ENCODE measurements at places on chromosomes 11 and 22.

DNA sequence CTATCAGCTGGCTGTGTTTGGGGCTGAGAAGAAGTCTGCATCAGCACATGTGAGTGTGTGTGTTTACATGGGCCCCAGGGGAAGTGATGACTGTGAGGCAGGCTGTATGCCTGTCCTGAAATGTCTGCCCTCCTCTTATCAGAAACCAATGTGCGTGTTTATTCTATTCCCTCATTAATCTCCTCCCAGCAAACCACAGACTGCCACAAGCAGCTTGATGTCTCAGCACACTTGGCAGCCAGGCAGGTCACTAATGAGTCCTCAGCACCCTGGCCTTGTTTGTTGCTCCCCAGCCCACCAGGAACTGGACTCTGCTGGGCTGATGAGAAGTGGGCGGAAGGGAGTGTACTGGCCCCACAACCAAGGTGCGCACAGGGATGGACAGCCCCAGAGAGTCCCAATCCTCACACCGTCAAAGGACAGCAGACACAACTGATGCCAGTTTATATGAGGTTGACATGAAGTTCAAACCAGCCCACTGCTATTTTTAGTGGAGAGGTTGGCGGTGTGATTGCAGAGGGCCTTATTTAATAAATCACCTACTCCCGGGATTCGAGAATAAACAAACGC lies 225.8 kb downstream of the ETS1 start:
- DNase-seq = no peak

DNA sequence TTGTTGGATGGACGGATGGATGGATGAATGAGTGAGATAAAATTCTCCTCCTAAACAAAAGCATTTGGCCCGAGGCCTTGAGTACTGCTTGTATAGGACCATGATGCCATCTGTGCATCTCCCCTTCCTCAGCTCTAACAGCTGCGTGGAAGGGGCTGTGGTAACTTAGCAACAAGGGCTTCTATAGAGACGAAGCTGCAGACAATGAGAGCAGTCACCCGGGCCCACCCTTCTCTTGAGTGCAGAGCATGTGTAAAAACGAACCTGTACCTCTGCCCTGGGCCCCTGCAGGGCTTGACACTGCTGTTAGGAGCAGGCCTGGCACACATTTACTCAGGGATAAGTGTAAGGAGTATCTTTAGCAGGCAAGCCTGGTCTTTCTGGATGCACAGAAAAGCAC lies 391.5 kb downstream of the CADM1 start:
- no peak for DNase-seq

DNA sequence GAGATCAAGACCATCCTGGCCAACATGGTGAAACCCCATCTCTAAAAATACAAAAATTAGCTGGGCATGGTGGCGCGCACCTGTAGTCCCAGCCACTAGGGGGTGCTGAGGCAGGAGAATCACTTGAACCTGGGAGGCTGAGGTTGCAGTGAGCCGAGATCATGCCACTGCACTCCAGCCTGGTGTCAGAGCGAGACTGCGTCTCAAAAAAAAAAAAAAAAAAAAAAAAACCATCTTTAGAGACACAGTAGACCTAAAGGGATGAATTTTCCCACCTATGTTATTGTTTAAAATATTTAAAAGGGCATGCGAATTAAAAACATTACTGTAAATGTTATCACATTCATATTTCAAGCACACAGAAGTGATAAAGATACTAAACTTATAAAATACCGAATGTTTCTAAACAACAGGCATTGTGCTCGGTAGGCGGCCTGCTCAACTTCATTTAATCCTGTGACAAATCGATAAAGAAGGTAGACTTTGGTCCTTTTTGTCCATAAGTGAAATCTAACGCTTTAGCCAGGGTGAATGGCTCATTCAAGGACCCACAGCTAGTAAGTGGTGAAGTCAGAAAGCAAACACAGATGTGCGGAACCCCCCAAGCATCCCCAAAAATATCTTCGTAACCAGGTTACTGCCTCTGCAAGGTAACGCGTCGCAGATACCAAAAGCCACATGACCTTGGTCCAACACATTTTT lies 16.1 kb downstream of the NCAPD3 start:
- peak; percentile 11 for DNase-seq

GRCh38 chr22:29956680-29957079 lies 73.7 kb downstream of the MTMR3 start:
- no peak for DNase-seq

- DNase-seq = no peak
These were observed 18.9 kb upstream of the IL17REL start for GRCh38 chr22:50031189-50032091.

GRCh38 chr22:26610996-26611395 lies 6.8 kb downstream of the CRYBB1 start:
- DNase-seq = no peak

GRCh38 chr11:61675826-61676225 lies 4.4 kb upstream of the DAGLA start:
- no peak for DNase-seq

DNA sequence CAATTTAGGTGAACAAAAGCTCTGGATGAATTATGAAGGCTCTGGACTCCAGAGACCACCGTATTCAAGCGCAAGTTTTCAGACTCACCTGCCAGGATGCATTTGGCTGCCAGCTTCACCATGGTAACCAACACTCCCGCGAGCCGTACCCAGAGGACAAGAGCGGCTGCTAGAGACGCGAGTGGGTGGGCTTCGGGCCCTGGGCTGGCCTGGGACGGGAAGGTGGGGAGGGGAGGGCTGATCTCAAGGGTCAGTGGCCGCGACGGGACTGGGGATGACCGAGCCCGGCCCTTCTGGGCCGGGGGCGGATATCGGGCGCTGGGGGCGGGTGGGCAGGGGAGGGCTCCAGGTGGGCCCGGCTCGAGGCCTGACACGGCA lies 344 bp downstream of the IFT27 start:
- peak; percentile 53 for DNase-seq

GRCh38 chr11:47220401-47220821 lies 5.6 kb downstream of the DDB2 start:
- DNase-seq = no peak

GRCh38 chr22:34001701-34002466 lies 81.6 kb upstream of the LARGE1 start:
- DNase-seq = no peak

DNA sequence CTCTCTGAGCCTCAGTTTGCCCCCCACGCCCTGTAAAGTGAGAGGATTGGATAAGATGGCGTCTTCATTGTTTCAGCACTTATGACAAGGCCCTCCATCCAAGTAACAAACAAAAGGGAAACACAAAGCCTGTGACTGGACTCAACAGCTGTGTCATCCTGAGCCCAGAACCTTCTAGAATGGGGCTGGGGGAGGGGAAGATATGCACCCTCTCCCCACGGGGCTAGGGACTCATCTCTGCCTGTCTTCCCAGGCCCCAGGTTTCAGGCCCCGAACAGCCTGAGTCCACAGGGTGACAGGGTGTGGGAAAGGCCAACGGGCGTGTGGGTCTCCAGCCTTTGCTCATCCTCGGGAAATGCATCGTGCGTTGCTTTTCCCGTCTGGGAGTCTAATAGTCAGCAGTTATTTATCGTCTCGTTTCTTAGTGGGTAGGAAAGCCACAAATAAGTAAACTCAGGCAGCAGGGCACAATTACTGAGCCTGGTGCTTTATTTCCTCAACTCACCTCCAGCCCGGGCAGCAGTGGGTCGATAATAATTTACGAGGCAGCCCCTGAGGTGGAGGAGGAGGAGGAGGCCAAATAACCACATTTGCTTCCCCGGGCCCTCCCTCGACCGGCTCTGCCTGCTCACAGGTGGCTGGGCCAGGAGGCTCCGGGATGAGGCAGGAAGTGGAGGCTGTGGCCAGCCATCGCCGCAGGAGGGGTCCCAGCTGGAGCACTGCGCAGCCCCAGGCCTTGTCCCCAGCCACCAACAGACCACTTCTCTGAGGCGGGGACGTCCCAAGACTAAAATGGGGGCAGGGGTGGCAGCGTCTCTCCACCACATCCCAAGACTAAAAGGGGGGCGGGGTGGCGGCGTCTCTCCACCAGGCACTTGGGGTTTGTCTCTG lies 54.4 kb downstream of the FLRT1 start:
- DNase-seq = no peak

DNA sequence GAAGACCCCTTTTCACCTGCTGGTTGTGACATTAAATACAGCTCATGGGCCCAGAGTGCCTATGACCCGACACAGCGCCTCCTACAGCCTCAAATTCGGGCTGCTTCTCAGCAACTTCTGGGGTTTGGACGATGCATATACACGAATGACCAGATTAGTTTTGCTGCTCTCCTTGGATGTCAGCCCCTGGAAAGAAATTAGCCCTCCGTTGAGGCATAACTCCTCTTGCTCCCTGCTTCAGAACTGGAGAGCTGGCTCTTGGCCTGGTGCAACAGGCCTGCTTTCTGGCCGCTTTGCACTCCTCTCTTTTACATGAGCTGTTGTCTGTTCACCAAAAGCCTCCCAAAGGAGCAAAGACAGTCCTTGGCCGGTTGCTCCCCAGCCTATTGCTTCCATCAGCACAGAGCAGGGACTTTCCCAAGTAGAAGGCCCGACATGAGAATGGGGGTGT lies 3.3 kb downstream of the TECTA start:
- DNase-seq = no peak

GRCh38 chr11:14793546-14793945 lies 98.5 kb downstream of the CYP2R1 start:
- no peak for DNase-seq

GRCh38 chr22:22389467-22389866 lies 119.1 kb downstream of the ZNF280B start:
- DNase-seq = no peak

DNA sequence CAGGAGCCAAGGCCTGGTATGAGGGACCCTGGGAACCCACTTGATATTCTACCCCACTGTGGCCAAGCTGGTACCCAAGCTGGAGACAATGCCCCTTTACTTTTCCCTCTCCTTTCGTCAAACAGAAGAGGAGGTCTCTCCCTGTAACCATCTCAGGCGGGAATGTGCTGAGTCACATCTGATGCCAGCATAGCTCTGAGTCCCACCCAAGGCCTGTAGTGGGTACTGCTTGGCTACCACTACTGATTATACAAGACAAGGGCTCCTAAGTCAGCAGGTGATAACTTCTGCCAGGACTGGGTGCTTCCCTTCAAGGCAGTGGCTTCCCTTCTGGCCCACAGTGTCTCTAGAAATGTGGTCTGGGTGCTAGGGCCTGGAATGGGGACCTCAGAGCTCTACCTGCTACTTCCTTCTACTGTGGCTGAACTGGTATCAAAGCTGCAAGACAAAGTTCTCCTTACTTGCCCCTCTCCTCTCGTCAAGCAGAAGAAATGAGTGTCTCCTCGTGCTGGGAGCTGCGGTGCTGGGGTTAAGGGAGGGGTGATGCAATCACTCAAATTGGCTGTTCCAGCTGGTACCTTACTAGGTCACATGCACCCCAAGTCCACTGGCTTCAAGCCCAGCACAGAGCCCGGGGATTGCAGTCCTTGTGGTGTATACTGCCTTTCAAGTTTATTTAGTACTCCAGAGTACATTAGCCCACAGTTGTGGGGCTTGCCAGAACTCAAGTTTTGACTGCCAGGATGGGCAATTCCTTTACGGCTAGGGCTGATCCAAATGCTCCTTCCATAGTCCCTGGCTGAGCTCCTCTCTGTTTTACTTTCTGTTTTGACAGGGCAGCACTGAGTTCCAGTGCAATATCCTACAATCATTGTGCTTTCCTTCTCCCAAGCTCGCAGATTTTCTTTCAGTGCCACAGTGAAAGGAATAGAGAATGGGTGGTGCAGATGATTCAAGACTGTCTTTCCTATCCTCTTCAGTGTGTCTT lies 419.7 kb upstream of the CNTN5 start:
- no peak for DNase-seq

DNA sequence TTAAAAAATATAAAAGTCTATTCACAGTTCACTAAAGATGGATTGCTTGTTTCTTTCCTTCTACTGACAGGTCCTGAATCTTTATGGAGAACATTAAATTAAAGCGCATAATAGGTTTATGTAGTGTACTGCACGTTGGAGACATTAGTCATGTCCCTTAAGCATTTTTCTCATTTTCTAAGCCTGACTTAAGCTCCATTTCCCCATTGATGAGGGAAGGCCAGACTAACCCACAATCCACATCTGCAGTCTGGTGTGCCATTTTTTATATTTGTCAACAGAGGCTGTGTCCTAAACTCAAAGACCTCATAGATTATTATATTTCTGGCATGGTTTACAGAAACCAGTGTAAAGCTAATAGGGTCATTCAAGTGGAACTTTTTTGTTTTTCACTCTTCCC lies 39.9 kb downstream of the CADM1 start:
- DNase-seq = no peak

GRCh38 chr11:130163346-130164220 lies 4.0 kb downstream of the ST14 start:
- DNase-seq = no peak

- DNase-seq = no peak
These were observed 6.3 kb downstream of the OR10A4 start for GRCh38 chr11:6882751-6883150.

DNA sequence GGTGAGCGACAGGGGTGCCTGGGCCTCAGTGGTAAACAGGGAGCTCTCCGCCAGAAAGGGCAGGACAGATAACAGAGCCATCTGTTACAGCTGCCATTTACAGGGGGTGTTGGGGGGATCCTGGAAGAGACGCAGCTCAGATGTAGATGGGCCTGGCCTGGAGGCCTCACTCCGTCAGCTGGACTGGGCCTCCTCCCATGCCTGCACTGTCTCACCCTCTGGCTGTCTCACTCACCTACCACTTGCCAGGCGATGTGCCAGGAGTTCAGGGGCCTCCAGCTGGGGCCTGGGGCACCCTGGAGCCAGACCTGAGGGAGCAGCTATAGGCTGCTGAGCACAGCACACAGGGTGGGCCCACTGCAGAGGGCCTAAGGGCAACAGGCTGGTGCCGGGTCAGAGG lies 16.3 kb upstream of the SUSD2 start:
- DNase-seq = no peak

DNA sequence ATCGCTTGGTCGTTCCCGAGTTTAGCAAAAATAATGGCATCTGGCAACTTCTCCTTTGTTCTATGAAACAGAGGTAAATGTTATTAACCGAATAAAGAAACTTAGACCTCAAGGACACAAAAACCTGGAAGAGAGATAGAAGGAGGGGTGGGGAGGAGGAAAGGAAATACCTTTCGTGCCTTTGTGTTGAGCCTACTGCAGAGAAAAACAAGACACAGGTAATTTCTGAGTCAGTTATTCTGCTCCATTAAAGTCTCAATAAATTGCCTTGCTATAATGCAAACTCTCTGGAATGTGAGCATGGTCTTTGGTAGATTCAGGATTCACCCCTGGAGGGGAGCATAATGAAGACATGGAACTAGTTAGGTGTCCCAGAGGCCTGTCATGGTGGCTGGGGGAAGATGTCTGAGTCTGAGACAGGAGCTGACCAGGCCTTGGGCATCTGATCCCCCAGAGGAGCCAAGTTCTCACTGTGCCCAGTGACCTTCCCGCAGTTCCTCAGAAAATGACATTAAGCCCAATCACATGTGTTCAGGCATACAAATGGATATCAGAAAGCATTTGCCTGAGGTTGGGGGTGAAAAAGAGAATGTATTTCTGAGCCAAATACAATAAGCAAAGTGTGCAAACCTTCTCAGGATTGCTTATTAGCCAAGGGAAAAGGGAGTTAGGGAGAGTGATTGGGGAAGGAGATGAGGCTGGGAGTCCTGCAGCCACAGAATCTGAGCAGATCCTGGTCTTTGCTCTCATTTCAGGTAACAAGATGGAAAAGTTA lies 72.6 kb upstream of the CADM1 start:
- no peak for DNase-seq

- DNase-seq = no peak
These were observed 41.9 kb downstream of the MED15 start for GRCh38 chr22:20549232-20549841.
